ENCODE measurements at places on chromosomes 3 and 15.
A peak's percentile ranks its signal among the peaks of the same experiment; 100 is the strongest.

DNA sequence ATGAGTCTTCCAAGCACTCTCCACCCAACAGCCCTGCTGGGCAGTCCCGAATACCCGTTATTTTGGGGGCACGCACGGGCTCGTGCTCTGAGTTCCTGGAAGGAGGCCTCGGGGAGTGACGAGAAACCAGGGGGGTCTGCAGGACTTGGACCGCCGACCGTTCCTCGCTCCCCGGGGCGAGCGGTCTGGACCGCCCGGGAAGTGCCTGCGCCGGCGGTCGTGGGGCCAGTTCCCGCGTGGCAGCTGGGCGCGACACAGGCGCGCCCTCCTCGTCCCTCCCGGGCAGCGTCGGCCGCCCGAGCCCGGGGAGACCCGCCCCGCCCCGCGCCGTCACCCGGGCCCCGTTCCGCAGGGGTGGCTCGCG is 387 bp downstream of the GNB4 start:
- no peak for DNase-seq

- DNase-seq = no peak
Measured at GRCh38 chr3:49628249-49628648, 45.9 kb upstream of the APEH start.

DNA sequence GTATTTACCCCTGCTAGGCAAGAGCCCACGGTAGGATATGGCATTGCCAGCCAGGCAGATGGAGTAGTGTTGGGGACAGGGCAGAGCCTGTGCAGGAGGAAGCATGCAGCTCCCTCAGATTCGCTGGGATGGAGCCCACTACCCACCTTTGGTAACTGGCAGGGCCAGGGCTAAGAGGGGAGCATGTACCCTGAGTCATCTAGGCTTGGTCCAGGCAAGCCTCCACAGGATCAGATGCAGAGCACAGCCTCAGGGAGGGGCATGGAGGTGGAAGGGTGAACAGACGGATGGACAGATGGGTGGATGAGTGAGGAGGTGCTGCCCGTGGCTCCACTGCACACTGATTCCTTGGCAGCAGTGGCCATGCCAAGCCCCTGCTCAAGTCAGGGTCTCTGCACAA is 33.0 kb downstream of the IL20RB start:
- no peak for DNase-seq

DNA sequence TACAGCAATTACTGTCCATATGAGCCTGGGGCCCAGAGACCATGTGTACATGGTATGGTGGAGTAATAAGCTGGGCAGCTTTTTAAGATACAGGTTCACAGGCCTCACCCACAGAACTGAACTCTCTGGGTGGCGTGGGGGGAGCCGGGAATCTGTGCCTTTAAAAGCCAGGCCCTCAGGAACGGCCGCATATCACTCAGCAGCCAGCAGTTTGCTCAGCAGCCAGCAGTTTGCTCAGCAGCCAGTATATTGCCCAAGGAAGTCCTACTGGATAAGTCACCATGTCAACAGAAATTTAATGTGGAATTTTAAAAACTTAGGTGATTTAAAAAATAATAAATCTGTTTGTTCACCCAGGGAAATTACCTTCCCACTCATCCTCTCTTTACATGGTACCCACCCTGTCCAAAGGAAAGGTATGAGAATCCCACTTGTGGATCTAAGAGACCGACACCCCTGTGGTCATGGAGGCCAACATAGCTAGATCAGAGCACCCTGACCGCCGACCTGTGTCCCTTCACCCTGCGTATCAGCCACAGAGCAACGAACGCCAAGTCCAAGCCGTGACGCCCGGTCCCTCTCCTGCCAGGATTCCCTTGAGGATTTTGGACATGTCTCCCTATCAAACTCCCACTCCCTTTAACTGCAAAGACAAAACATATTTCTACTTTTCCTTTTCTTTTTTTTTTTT is 95.7 kb upstream of the CHRM5 start:
- DNase-seq = no peak

DNA sequence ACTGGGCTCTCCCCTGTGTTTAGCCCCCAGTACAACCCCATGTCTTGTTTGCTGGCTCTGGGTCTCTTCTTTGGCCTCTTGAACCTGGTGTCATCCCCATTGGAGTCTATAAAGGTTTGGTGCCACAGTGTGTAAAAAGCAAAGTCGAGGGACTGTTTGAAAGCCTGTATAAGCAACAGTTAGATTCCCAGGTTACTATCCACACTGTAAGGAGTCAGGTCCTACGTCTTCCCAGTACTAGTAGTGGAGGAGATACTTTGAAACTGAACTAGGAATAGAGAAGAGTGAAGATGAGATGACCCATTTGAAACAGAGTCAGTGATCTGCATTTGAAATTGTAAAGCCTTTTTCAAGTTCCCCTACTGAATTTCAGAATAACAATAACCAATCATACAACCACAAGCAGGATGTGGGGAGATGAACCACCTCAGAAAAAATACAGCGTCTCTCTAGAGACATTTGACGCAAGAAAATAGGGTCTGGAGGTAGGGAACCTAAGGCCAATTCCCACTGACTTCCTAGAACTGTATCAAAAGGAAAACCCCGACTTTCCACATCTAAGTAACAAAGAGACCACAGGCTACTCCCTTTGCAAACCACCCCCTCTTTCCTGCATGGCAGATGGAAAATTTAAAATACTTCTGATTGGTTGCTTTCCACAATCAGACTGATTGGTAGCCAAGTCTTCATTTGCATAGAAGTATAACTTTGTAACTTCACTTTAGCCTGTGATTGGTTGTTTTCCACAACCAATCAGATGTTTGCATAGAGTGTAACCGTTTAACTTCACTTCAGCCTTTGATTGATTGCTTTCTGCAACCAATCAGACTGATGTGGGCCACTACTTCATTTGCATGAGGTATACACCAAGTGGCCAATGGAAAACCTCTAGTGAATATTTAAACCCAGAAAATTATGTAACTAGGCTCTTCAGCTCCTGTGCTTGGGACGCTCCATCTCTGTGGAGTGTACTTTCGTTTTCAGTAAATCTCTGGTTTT is 49.9 kb upstream of the NEDD4 start:
- DNase-seq = peak; percentile 25

DNA sequence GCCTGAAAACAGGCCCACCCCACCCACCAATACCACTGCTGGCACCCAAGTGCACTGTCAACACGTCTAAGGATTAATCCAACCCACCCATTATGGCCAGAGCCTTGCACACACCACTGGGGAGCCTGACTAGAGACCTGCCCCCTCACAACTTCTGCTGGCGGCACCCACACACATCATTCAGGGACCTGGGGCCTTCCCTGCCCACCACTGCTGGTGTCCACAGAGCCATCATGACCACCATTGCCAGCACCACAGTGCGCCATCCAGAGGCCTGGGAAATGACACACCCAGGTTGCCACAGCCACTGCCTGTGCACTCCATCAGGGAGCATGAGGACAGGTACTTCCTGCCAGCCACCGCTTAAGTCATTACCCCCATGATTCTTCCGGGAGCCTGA is 67.0 kb upstream of the IMPG2 start:
- DNase-seq = no peak
